NCI-H82 (cell line): ENCODE measurements at places on chromosomes 7 and 10.
A peak's percentile ranks its signal among the peaks of the same experiment; 100 is the strongest.

DNA sequence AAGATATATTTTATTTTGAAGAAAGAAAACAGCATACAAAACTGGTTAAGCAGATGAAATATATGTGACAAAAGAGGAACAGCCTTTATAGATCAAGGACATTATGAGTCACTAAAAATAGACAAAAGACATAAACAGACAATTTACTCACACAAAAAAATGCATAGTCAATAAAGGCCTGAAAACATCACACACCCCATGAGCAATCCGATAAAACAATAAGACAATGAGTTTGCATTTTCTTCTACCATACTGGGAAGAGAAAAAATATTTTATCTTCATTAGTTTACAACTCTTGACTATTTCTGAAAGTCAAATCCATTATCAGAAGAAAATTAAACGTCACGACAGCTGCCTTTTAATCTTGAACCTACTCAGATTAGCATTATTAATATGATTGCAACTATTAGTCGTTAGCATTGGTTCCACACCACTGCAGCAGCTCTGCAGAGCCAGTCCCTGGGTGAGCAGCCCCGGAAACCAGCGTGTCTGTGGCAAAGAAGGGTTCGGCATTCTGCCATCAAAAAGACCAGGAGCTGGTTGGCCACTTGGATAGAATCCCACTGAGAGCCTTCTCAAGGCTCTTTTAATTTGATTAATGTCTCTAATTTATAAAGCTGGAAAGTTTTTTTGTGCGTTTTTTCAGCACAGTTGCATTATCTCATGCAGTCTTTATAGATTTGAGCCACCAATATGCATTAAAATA, 305.4 kb upstream of the SHH start:
- DNase-seq: no peak

- DNase-seq: peak; percentile 47
Observed at GRCh38 chr10:103278862-103279298, 1.9 kb downstream of the INA start.

- no peak for DNase-seq
Observed at GRCh38 chr10:102324061-102324460, 71.4 kb upstream of the NFKB2 start.

GRCh38 chr10:92627845-92628480, 35.0 kb downstream of the KIF11 start:
- no peak for DNase-seq

GRCh38 chr7:141483044-141483443, 68.2 kb upstream of the AGK start:
- DNase-seq: no peak

- peak; percentile 33 for DNase-seq
Observed at GRCh38 chr7:13800694-13801448, 188.6 kb downstream of the ETV1 start.

- no peak for DNase-seq
Observed at GRCh38 chr10:98582363-98582762, 135.6 kb upstream of the HPS1 start.

DNA sequence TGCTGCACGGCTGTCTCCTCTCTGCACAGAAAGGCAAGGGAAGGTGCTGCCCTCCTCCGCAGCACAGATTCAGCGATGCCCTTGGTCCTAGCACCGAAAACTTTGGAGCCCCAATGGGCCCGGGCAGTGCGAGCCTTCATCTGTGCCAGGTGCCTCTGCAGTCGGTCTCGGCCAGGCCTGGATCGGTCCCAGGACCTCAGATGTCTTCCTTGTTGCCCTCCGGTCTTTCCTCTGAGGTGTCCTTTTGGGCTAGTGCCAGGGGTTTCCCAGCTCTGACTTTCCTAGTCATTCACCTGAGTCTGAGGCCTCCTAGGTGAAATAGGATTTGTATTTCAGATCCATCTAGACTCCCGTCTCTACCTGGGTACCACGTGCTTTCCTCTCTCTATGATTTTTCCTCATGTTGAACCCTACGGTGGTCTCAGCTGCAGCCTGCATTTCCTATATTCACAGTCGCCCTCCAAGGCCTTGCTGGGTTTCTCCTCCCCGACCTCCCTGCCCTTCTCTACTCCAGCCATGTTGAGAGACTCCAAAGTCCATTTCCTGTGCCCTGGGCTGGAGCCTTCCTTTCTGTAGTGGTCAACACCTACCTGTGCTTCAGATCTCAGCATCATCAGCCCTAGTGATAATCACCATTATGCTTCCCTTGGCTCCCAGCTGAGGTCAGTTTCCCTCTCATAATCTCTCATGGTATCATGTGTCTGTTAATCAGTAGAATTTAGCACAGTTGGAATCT, 92.0 kb upstream of the PRSS58 start:
- no peak for DNase-seq

GRCh38 chr7:31883761-31884164, 186.4 kb downstream of the PDE1C start:
- DNase-seq: no peak

DNA sequence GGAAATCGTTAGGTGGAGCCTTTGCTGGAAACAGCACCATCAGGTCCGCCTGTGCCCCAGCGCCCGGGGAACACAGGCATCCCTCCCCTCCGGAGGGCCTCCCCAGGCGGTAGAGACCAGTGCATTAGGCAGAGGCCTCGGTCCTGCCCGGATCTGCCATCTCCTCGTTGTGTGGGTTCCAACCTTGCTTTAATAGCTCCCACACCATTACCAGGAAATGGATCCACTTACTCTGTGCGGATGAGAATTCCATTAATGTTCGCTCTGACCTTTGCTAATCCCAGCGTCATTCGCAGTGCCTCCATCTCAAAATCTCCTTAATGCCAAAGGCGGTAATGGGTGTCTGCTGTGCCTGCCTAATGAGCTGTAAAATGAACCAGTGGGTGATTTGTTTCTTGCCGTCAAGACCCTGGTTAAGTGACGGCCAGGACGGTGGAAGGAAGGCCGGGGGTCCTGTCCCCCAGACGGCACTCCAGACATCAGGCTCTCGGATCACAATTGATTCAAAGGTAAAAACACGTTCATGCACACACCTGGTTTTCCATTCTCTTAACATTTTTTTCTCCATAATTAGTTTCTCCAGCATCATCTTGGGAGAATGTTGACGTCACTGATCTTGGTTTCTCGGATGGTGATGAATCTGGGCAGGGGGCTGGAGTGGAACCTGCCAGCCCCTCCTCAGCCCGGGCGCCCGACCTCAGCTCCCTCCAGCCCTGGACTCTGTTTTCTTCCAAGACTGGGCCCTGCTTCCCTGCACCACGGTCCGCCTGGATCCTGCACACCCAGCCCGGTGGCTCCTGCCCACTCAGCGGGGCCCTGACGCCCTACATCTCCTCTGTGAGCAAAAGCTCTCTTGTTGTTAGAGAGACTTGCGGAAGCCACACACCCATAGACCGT, 22.8 kb upstream of the FAM20C start:
- peak; percentile 73 for DNase-seq

GRCh38 chr10:45418849-45419675, 45.0 kb downstream of the ALOX5 start:
- DNase-seq: no peak

DNA sequence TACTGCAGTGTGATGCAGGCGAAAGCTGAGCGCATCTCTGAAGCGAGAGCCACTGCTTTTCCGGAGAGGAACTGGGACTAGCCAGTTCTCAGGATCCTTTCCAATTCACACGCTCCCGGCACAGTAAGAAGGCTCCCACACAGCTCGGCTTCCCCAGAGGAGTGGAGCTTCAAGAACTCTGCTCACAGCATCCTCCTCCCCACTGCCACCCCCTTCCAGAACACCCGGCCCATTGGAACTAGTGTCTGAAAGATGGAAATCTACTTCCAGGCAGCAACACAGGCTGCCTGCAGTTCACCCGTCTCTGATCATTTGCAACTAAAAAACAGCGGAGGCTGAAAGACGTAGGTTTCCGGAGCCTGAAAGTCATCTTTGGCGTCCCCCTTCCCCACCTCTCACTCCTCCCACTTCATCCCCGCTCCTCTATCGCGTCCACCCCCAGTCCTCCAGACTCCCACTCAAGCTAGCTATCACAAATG, at the start of gene DGKB:
Gene DGKB, minus strand, starts transcription at position 163 of the 479 bp plus-strand sequence.
- peak; percentile 77 for DNase-seq

- no peak for DNase-seq
Observed at GRCh38 chr7:54546986-54547314, 4.8 kb downstream of the VSTM2A start.

GRCh38 chr7:119196183-119196582, 971.7 kb downstream of the ANKRD7 start:
- DNase-seq: no peak

GRCh38 chr10:102644646-102645387, 538 bp downstream of the TRIM8 start:
- peak; percentile 79 for DNase-seq

DNA sequence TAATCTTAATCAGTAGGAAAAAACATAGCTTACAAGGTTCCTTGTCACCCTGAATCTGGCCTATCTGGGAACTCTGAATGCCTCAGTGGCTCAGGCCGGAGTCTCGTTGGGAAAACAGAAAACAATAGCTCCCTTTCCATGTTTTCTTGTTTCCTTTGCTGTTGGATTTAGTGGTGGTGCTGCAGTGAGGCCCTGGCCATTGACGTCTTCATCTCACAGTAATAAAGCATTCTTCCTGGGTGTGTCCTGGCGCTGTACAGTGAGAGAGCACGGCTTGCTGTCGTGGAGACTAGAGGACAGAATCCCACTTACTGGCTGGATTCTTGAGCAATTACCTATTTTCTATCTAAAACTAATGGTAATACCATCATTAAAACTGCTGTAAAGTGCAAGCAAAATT, 1.3 kb upstream of the SPOCK2 start:
- no peak for DNase-seq

GRCh38 chr7:94394437-94395140, at the start of gene COL1A2:
COL1A2 (plus strand) TSS chr7:94394895; CDS start chr7:94395032, 137 bp downstream.
- DNase-seq: no peak

DNA sequence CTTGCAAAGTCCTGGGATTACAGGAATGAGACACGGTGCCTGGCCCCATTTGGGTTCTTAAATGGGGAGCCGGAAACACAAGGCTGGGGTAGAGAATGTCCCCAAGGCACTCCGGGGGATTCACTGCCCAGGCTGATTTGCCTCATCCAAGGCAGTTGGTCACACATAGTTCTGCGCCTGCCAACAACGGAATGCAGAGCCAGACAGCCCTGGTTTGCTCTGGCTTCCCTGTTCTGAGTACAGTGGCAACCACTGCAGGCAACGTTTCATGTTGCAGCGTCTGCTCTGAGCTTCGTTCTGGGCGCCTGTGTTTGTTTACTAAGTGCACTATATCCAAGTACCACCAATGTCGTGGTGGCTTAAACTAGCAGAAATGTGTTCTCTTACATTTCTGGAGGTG, 61.7 kb upstream of the C1QL3 start:
- DNase-seq: no peak

DNA sequence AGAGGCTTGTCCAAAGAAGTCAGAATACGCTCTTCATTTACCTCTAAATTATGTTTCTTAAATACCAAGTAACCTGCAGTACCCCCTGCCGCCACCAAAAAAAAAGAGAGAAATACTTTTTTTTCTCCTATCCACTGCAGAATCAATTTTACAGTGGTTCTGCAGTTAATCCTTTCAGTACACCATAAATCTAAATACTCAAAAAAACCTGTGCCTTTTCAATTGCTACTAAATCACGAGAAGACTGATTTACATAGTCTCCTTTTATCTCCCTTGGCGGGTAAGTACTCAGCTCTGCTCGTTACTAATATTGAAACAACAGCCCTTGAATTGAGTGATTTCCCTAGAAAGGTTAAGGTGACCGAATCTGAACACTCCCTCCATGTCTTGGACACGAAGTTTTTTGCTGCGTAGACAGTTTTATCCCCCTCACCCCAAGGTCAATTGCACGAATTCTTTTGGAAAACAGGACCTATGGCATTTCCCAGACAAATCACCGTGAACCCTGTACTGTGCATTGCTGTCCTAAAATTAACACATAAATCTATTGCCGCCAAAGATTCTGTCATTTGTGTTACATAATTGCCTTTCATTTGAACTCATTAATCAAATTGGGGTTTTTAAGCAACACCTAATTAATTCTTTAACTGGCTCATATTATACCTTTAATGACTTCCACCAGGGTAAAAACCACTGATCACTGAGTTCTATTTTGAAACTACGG, 512 bp upstream of the VIM start:
- DNase-seq: no peak
